Breast epithelium (tissue), 4 donors: ENCODE measurements at places on chromosomes 5 and 9.

DNA sequence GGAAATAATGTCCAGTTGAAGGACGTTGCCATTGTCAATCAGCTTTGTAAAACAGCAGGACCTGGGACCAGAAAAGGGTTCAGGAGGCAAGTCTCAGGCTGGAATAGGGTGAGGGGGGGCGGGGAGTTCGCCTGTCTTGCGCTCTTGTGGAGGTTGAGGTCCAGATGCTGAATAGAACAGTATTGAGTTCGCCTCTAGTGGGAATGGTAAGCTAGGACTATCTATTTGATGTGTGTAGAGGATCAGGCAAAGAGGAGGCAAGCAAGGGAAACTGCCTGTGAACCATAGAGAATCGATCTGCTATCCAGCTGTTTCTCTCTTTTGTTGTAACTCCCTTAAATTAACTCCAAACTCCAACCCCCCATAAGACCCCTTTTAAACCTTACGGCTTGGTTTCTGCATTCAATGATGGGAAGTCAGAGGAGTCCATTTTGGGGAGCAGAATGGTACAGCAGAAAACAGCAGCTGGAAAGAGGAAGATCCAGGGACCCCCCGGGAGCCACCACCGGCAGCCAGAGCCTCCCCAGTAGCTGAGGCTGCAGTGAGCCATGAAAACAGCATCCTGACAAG, 133.7 kb downstream of the SLC28A3 start:
- no peaks in the 10 kb centered on the region for H3K27me3 ChIP-seq
- H3K27ac ChIP-seq: peak overlapping the region; percentile 19
- no peaks in the 10 kb centered on the region for H3K36me3 ChIP-seq
- H3K4me1 ChIP-seq: no peaks in the 10 kb centered on the region
- DNase-seq: no peak

DNA sequence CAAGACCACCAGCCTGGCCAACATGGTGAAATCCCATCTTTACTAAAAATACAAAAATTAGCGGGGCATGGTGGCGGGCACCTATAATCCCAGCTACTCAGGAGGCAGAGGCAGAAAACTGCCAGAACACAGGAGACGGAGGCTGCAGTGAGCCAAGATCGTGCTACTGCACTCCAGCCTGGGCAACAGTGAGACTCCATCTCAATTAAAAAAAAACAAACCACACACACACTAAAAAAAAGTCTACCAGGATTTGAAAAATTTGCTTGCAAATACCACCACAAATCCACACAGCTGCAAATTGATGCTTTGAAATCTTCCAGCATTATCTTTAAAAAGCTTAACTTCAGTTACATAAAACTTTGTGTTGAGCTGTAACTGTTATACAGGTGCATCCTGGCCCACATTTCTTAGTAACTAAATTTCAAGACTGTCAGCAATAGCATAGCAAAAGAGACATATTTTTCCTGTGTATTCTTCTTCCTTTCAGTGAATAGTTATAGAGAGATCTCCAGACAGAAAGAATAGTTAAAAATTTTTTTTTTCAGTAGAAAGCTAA, 6.8 kb downstream of the CHD1 start:
- H3K4me1 ChIP-seq: no peaks in the 10 kb centered on the region
- no peaks in the 10 kb centered on the region for H3K27me3 ChIP-seq
- no peak for DNase-seq
- no peak overlapping the region for H3K4me3 ChIP-seq
- no peak overlapping the region for H3K27ac ChIP-seq
- H3K36me3 ChIP-seq: no peaks in the 10 kb centered on the region

DNA sequence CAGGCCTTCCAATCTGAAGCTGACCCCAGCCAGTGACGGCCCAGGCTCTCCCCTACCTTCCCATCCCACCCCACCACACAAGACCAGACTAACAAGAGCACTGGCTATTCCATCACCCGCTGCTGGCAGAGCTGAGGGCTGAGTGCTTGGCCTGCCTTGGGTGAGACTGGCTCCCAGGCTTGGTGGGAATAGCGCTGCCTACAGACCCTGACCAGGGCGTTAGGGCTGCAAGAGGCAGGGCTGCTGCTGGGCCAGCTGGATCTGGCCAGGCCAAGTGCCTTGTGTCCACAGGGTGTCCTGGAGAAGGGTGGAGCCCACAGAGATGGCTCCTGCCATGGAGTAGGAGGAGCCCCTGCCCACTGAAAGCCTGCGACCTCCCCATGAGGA, 31.6 kb upstream of the ANGPTL2 start:
- H3K27me3 ChIP-seq: no peaks in the 10 kb centered on the region
- H3K4me3 ChIP-seq: no peak overlapping the region
- no peaks in the 10 kb centered on the region for H3K36me3 ChIP-seq
- no peaks in the 10 kb centered on the region for H3K4me1 ChIP-seq

- no peak overlapping the region for H3K4me3 ChIP-seq
- no peaks in the 10 kb centered on the region for H3K36me3 ChIP-seq
- H3K27ac ChIP-seq: no peak overlapping the region
- no peaks in the 10 kb centered on the region for H3K27me3 ChIP-seq
- no peaks in the 10 kb centered on the region for H3K4me1 ChIP-seq
These were observed 205.6 kb upstream of the CLINT1 start for GRCh38 chr5:158064334-158065123.

GRCh38 chr5:147465747-147466146, 44.1 kb downstream of the DPYSL3 start:
- no peak overlapping the region for H3K4me3 ChIP-seq
- no peak overlapping the region for H3K27ac ChIP-seq
- H3K4me1 ChIP-seq: no peaks in the 10 kb centered on the region
- no peaks in the 10 kb centered on the region for H3K27me3 ChIP-seq
- DNase-seq: no peak

DNA sequence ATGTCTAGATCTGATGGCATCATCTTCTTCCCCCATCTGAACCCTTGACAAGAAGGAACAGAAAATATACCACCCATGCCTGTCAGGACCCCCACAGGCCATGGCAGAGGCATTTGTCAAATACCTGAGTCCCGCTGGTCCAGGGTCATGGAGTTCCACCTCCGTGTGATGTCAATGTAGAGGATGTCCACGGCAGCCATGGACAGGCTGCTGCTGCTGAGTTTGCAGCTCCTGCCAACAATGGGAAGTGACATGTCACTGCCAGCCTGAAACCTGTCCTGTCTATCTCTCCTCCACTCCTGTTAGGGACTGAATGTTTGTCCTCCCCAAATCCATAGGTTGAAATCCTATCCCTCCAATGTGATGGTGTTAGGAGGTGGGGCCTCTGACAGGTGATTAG, 208.8 kb downstream of the DAB2IP start:
- H3K27ac ChIP-seq: peak overlapping the region; percentile 48
- H3K4me3 ChIP-seq: no peak overlapping the region
- H3K36me3 ChIP-seq: no peaks in the 10 kb centered on the region

- peak; percentile 51 for DNase-seq
- H3K27me3 ChIP-seq: no peaks in the 10 kb centered on the region
- H3K36me3 ChIP-seq: no peaks in the 10 kb centered on the region
- H3K4me1 ChIP-seq: no peaks in the 10 kb centered on the region
These were observed 294.3 kb downstream of the TAF11L14 start for GRCh38 chr5:17928581-17928981.

DNA sequence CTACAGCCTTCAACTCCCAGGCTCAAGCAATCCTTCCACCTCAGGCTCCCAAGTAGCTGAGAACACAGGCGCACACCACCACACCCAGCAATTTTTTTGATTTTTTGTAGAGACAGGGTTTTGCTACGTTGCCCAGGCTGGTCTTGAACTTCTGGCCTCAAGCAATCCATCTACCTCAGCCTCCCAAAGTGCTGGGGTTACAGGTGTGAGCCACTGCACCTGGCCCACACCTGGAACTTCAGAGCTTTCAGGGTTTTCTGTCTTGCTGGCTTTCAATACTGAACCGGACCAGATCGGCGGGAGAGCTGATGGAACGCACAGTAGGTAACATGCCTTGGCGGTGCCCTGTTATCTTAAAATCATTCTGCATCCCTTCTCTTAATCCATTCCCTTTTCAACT, 30.8 kb downstream of the IPPK start:
- H3K4me3 ChIP-seq: no peak overlapping the region
- no peak overlapping the region for H3K27ac ChIP-seq
- H3K4me1 ChIP-seq: no peaks in the 10 kb centered on the region
- DNase-seq: no peak
- H3K27me3 ChIP-seq: no peaks in the 10 kb centered on the region
- H3K36me3 ChIP-seq: no peaks in the 10 kb centered on the region

DNA sequence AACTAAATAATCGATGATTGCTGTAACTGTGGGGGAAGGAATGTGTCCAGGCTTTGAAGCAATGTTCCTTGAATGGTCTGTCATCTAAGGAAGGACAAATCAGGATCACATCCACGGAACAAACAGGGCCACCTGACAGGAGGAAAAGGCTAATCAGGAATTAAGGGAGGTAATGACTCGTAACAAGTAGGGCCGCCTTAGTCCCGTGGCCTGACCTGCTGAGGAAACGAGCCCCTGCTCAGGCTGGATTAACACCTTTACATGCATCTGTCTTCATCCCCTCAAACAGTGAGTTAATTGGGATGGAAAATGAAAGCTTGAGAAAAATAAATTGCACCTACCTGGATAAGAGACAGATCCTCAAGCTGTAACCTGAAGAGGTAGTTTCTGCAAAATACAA, 227.8 kb downstream of the SEMA5A start:
- DNase-seq: no peak
- no peaks in the 10 kb centered on the region for H3K4me1 ChIP-seq
- H3K36me3 ChIP-seq: no peaks in the 10 kb centered on the region
- H3K27ac ChIP-seq: no peak overlapping the region
- no peaks in the 10 kb centered on the region for H3K27me3 ChIP-seq
- H3K4me3 ChIP-seq: no peak overlapping the region

DNA sequence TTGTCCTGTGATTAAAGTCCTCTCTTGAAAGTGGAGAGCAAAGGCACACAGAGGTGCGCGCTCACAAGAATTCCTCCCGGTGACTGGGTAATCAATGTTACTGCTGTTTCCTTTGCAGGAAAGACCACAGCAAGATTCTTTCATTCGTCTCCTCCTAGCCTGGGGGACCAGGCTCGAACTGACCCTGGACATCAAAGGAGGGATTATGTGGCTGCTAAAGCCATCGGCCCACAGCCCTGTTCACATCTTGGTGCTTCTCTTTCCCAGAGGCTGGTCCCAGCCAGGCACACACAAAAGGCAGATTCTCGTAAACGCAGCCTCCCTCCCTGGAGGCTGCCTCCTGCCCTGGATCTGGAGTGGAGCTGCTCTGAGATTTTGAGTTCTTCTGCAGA, 230.9 kb downstream of the FANCC start:
- H3K27me3 ChIP-seq: no peaks in the 10 kb centered on the region
- H3K36me3 ChIP-seq: no peaks in the 10 kb centered on the region
- H3K27ac ChIP-seq: no peak overlapping the region
- no peak for DNase-seq
- no peak overlapping the region for H3K4me3 ChIP-seq

DNA sequence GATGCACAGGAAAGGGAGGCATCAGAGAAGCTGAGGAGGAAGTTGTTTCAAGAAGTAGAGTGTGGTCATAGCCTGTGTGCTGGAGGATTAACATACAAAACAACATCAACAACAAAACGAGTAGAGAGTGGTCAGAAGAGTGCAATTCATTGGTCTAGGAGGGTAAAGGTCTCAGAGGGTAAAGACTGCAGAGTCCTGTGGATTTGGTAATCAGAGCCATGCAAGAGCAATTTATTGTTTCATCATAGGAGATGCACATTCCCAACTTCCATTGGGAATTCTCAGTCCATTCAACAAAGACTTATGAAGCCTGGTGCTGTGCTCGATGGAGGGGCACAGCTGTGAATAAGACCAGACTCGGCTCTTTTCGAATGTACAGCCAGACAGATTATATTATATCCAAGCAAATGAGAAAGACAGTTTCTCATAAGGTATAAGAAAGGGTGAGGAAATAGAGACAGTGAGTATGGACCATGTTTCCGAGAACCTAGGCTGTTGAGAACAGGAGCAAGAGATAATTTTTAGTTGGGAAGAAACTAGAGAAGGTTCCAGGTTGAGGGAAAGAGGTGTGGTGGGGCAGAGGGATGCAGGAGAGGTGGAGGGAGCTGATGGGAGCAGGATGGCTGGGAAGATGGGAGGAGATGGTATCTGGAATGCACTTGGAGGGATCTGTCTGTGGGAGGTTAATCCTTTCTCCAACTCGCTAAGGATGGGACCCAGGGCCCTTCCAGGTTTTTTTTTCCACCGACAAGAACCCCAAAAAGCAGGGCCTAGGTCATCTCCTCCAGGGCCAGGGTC, 7.9 kb upstream of the MYORG start:
- no peaks in the 10 kb centered on the region for H3K4me1 ChIP-seq
- DNase-seq: no peak
- no peaks in the 10 kb centered on the region for H3K36me3 ChIP-seq
- H3K27ac ChIP-seq: no peak overlapping the region
- H3K4me3 ChIP-seq: no peak overlapping the region

DNA sequence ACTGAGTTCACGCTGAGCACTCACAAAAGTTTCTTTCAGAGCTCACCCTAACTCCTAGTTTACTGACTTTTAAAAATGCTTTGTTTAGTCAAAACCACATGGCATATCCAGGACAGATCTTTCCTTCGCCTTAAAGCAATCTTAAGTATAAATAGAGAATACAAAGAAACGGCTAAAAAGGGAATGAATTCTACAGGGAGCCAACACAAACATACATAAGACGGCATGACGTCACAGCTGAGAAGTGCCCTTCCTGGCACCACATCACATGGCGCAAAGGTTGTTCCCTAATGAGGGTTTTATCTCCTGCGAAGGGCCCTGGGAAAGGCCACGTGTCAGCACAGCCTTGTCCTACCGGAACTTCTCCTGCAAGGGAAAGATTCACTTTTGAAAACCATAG, 141.3 kb downstream of the IRX1 start:
- DNase-seq: no peak
- H3K4me1 ChIP-seq: no peaks in the 10 kb centered on the region
- no peak overlapping the region for H3K4me3 ChIP-seq
- no peak overlapping the region for H3K27ac ChIP-seq

GRCh38 chr5:38396766-38397165, 138.4 kb downstream of the EGFLAM start:
- H3K27me3 ChIP-seq: no peaks in the 10 kb centered on the region
- H3K36me3 ChIP-seq: no peaks in the 10 kb centered on the region
- H3K27ac ChIP-seq: no peak overlapping the region
- no peak overlapping the region for H3K4me3 ChIP-seq

DNA sequence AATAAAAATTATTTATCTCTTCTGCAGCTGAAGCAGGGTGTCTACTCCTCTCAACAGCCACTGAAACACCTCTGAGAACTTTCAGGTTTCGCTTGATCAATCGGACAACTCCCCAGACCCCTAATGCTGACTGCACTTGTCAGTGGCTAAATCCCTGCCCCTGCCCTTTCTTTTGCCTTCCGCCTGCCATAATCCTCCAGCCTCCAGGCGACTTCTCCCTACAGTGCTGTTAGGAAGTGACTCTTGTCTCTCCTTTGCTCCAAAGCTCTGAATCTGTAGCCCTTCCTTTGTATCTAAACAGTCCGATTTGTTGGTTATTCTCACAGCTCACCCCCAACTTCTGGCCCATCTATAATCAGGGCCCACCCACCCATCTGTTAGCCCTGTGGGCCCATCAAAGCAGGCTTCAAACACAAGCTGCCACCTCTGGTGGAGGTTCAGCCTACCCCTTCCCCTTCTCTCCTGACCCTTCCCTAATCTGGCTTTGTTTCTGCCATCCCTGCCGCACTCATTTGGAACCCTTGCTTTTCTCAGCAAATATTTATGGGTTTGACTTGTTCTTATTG, 53.7 kb upstream of the IFNK start:
- no peaks in the 10 kb centered on the region for H3K36me3 ChIP-seq
- H3K27me3 ChIP-seq: no peaks in the 10 kb centered on the region
- peaks cover 14% of the 10 kb centered on the region for H3K4me1 ChIP-seq
- H3K27ac ChIP-seq: peak overlapping the region; percentile 53
- no peak for DNase-seq

- no peak for DNase-seq
- no peak overlapping the region for H3K27ac ChIP-seq
- H3K4me3 ChIP-seq: no peak overlapping the region
- H3K36me3 ChIP-seq: no peaks in the 10 kb centered on the region
These were observed 195.0 kb downstream of the PBX3 start for GRCh38 chr9:125942125-125942524.
